ENCODE measurements at places on chromosomes 6 and 20. TPM values are rescaled to one million over a fixed set of nuclear protein-coding genes. Genes with fewer than 3 reads are reported as not detected.

DNA sequence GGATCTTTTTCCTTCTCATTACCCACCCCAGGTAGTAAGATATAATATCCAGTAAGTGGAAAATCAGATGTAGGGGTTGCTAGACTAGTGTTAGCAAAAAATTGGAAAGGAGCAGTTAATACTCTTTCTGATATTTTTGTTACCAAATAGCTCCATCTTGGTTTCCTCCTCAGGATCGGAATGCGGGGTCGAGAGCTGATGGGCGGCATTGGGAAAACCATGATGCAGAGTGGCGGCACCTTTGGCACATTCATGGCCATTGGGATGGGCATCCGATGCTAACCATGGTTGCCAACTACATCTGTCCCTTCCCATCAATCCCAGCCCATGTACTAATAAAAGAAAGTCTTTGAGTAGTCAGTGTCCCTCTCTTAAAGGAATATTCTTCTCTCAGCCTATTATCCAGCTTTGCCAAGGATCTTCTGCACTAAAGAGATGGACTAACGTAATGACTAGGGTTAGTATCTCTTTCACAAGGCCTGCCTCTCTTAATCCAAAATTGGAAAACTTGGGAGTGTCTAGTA is 1.5 kb downstream of the ROMO1 start:
- no peaks in the 10 kb centered on the region for H3K27me3 ChIP-seq
- peaks cover 62% of the 10 kb centered on the region for H3K36me3 ChIP-seq
- H3K4me3 ChIP-seq = no peak overlapping the region
- no peak overlapping the region for H3K27ac ChIP-seq
- DNase-seq = no peak

DNA sequence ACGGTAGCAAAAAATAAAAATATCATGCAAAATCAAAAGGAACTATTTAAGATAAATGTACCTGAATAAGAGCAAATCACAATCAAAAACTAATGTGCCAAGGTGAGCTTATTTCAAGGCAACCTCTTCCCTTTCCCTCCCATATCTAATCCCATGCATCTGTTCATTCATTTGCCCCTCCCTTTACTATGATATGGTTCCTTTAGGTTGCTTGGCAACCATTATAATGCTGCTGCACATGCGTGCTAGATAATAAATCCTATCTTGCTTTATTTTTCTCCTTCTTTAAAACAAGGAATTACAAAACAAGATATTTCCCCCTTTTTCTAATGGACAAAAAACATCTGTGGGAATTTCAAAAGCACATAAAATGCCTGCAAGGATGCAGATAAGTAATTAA is 318.2 kb upstream of the POU3F2 start:
- H3K27me3 ChIP-seq = no peaks in the 10 kb centered on the region
- no peaks in the 10 kb centered on the region for H3K36me3 ChIP-seq
- H3K4me1 ChIP-seq = no peaks in the 10 kb centered on the region
- no peak overlapping the region for H3K27ac ChIP-seq
- H3K4me3 ChIP-seq = no peak overlapping the region

DNA sequence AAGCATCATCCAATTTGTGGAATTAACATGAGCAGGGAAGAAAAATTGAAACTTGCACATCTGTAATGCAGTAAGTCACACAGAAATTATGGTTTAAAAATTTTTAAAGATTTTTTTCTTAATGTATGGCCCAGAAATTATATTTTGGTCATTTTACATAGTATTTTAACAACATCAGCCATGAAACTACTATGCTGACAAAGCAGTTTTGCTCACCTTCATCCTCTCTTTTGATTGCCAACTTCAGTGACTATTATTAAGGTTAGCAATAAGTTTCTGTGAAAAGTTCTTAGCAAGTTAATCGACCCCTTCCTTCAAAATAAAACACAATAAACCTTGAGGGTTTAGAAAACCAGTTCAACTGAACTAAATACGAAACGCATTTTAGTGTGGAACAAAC is 1347.0 kb downstream of the EPHA7 start:
- H3K27me3 ChIP-seq = no peaks in the 10 kb centered on the region
- no peaks in the 10 kb centered on the region for H3K4me1 ChIP-seq
- DNase-seq = no peak
- no peak overlapping the region for H3K4me3 ChIP-seq

DNA sequence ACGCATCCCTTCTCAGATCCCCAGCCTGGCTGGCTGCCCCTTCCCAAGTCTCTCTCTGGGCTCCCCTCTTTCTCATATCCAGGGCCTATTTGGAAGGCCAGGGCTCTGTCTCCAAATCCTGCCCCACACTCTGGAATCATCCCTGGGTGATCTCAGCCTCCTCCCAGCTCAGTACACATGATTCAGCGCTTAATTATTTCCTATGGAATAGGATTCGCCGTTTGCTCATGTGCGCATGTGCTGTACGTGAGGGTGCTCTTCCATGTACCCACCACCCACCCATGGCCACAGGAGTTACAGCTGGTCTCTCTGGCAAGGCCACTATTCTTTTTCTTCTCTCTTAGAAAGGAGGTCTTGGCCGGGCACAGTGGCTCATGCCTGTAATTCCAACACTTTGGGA is 81.7 kb upstream of the FOXP4 start:
- H3K36me3 ChIP-seq = no peaks in the 10 kb centered on the region
- no peak overlapping the region for H3K27ac ChIP-seq
- H3K27me3 ChIP-seq = no peaks in the 10 kb centered on the region
- no peak overlapping the region for H3K4me3 ChIP-seq
- H3K4me1 ChIP-seq = peaks cover 4% of the 10 kb centered on the region
- no peak for DNase-seq

- H3K27me3 ChIP-seq = peaks cover 22% of the 10 kb centered on the region
- H3K4me1 ChIP-seq = peaks cover 10% of the 10 kb centered on the region
- no peak for DNase-seq
- H3K4me3 ChIP-seq = peak within 1 kb of the TSS; percentile 61
- H3K27ac ChIP-seq = peak within 1 kb of the TSS; percentile 20
- no peaks in the 10 kb centered on the region for H3K36me3 ChIP-seq
Measured at GRCh38 chr6:116461331-116461931, at the start of gene CALHM6. TSS of gene CALHM6 (plus strand) at chr6:116461375. CDS start at chr6:116461930, 555 bp downstream.

The BPI gene
- not detected for total RNA-seq

DNA sequence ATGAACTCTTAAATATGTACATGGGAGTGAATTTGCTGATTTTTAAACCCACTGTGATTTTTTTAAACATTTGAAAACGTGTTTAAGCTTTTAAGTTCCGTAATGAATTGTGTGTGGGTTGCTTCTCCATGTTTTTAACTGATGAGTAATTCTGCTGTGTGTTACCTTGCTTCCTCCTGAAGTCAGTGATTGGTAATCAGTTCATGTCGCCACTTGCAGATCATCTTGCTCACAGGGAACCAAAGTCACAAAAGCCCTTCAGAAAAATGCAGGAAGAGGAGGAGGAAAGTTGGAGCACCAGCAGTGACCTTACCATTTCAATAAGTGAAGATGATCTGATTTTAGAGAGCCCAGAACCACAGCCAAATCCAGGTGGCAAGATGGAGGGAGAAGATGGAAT is 36.7 kb downstream of the KIZ start:
- H3K4me3 ChIP-seq = no peak overlapping the region
- no peak overlapping the region for H3K27ac ChIP-seq
- no peaks in the 10 kb centered on the region for H3K4me1 ChIP-seq
- no peak for DNase-seq
- H3K27me3 ChIP-seq = no peaks in the 10 kb centered on the region

DNA sequence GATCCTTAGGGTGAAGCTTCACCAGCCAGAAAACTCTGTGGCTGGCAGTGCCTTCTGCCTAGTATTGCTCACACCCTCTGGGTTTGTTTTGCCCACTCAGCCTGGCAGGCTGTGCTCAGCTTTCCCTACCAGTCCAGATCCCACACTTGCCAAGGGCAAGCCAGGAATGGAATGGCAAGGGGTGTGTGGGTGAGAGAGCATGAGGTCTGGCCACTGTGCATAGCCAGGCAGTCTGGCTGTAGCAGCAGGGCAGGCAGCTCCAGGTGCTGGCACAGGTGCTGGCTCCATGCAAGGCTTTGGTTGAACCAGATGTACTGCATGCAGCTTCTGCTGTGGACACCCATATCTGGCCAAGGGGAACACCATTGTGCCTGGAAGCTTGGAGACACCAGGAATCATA is 1720.3 kb downstream of the HACE1 start:
- no peak for DNase-seq
- H3K27me3 ChIP-seq = no peaks in the 10 kb centered on the region
- H3K4me1 ChIP-seq = no peaks in the 10 kb centered on the region
- no peak overlapping the region for H3K27ac ChIP-seq
- no peaks in the 10 kb centered on the region for H3K36me3 ChIP-seq

GRCh38 chr6:46849361-46849690 is 56.1 kb downstream of the MEP1A start:
- DNase-seq = no peak
- H3K27me3 ChIP-seq = no peaks in the 10 kb centered on the region
- no peak overlapping the region for H3K4me3 ChIP-seq
- H3K36me3 ChIP-seq = peaks cover 7% of the 10 kb centered on the region
- no peak overlapping the region for H3K27ac ChIP-seq

The SRPK1 gene
- 13.8 TPM for total RNA-seq

The TMEM151B gene
- total RNA-seq = 0.13 TPM

The FKBP5 gene
- total RNA-seq = 22.4 TPM

DNA sequence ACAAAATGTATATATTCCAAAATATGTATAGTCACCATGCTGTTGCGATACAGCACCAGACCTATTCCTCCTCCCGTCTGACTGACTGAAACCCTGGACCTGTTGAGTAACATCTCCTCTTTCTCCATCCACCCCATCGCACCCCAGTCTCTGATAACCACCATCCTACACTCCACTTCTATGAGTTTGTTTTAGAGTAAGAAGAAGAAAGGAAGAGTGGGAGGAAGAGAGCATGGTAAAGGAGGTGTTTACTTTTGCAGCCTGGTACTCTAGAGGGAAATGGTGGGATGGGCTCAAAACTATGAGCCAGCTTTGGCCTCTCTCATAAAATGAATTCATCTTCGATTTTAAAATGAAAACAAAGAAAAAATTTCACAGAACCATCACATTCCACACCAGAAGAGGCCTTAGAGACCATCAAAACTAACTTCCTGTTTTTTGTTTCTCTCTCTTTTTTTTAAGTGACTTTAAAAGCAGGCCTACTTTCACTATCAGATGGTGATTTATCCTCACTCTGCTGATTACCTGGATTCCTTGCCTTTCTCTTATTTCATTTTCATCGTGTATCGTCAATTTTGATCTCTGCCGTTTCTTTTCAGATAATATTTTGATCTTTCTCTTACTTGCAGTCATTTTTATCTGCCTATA is 16.8 kb upstream of the FUCA2 start:
- no peak for DNase-seq
- H3K4me1 ChIP-seq = no peaks in the 10 kb centered on the region
- no peak overlapping the region for H3K27ac ChIP-seq
- no peaks in the 10 kb centered on the region for H3K27me3 ChIP-seq
- H3K4me3 ChIP-seq = no peak overlapping the region

GRCh38 chr20:63402181-63402859 is 41.2 kb upstream of the CHRNA4 start:
- H3K27me3 ChIP-seq = peaks cover 36% of the 10 kb centered on the region
- H3K36me3 ChIP-seq = no peaks in the 10 kb centered on the region
- no peak for DNase-seq
- no peak overlapping the region for H3K27ac ChIP-seq
- no peaks in the 10 kb centered on the region for H3K4me1 ChIP-seq

- no peak overlapping the region for H3K4me3 ChIP-seq
- H3K27me3 ChIP-seq = no peaks in the 10 kb centered on the region
- H3K36me3 ChIP-seq = no peaks in the 10 kb centered on the region
- H3K4me1 ChIP-seq = peaks cover 4% of the 10 kb centered on the region
- H3K27ac ChIP-seq = peak overlapping the region; percentile 15
- DNase-seq = peak; percentile 18
Measured at GRCh38 chr6:125357515-125358256, 55.9 kb upstream of the HDDC2 start.

The TCF21 gene
- total RNA-seq = 1.7 TPM

DNA sequence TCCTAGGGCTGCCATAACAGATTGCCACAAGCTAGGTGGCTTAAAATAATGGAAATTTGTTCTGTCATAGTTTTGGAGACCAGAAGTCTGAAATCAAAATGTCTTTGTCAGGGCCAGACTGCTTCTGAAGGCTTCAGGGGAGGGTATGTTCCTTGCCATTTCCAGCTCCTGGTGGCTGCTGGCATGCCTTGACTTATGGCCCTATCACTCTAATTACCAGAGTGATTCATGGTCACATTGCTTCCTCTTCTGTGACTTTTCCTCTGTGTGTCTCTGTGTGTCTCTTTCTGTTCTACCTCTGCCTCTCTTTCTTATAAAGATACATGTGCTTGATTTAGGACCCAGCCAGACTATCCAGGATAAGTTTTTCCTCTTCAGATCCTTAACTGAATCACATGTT is 635.2 kb upstream of the IMPG1 start:
- no peak for DNase-seq
- no peak overlapping the region for H3K4me3 ChIP-seq
- H3K36me3 ChIP-seq = no peaks in the 10 kb centered on the region
- H3K4me1 ChIP-seq = peaks cover 4% of the 10 kb centered on the region
- H3K27ac ChIP-seq = no peak overlapping the region
- H3K27me3 ChIP-seq = no peaks in the 10 kb centered on the region

DNA sequence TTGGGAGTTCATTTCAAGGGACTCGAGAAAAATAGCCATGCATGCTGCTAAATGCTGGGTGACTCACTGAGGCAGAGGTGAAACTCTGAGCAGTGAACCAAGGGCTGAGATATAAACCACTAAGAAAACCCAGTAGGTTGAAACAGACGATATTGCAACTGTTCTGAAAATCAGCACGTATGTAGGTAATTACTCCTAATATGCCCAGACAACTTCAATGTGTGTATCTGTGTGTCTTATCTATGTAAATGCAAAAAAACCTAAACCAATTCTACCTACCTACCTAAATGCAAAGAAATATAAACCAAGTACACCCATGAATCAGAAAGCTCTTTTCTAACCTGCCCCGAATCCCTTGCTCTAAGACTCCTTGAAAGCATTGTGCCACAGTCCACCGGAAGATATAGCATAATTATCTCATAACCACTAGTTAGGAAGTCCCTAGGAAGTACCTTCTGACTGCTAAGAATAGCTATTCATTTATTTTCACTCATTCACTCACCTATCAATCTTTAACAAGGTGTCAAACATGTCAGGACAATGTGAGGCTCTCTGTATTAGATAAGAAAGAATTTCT is 458.7 kb upstream of the RUNX2 start:
- no peaks in the 10 kb centered on the region for H3K27me3 ChIP-seq
- H3K4me1 ChIP-seq = no peaks in the 10 kb centered on the region
- H3K36me3 ChIP-seq = no peaks in the 10 kb centered on the region

- no peak overlapping the region for H3K4me3 ChIP-seq
- DNase-seq = no peak
- peaks cover 8% of the 10 kb centered on the region for H3K4me1 ChIP-seq
- H3K27me3 ChIP-seq = no peaks in the 10 kb centered on the region
Measured at GRCh38 chr6:152117156-152118133, 310.0 kb downstream of the ESR1 start.

- H3K36me3 ChIP-seq = no peaks in the 10 kb centered on the region
- H3K27ac ChIP-seq = no peak overlapping the region
- no peak for DNase-seq
- H3K4me3 ChIP-seq = no peak overlapping the region
Measured at GRCh38 chr6:22848121-22848520, 278.8 kb downstream of the HDGFL1 start.
